ENCODE measurements at places on chromosomes 12 and 14.

- no peak for DNase-seq
These were observed 54.0 kb upstream of the ELK3 start for GRCh38 chr12:96140174-96140573.

DNA sequence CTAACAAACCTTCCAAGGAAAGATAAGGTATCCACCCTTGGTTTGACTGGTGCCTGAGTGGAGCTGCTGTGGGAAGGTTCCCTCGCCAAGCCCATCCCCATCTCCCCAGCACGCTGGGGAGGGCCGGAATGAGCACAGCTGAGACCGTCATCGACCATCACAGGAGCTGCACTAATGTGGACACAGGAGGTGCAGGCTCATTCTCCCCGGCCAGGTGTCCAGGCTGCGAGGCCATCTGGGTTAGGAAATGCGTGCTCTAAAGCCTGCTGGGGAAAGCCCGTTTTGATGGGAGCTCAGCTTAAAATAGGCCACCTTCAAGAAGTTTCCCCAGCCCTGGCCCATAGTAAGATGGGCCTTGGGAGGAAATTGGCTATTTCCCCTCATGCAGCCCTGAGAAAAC, 35.2 kb upstream of the FOXN3 start:
- no peak for DNase-seq

- DNase-seq, result no peak
These were observed 919 bp downstream of the PSMA3 start for GRCh38 chr14:58245562-58245961.

DNA sequence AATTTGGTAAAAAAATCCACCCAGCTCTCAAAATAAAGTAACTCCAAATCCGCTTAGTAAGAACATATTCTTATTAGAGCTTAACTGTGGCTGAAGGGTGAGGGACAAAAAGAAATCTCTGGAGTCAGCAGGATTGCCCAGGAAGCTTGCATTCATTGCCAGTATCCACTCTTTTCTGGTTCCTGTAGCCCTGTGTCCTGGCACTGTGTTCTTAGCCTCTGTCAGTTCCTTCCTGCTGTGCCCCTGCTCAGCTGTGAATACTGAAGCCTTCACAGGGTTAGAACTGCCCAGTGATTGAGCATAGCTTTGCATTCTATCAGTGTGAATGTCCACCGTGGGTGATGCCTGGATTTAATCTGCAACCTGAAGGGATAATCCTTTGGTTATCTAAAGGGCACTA, 266.9 kb upstream of the PELI2 start:
- DNase-seq, result no peak

- DNase-seq, result no peak
These were observed 33.0 kb downstream of the BHLHE41 start for GRCh38 chr12:26091822-26092221.

- no peak for DNase-seq
These were observed 283 bp downstream of the LMO3 start for GRCh38 chr12:16605642-16606116.

DNA sequence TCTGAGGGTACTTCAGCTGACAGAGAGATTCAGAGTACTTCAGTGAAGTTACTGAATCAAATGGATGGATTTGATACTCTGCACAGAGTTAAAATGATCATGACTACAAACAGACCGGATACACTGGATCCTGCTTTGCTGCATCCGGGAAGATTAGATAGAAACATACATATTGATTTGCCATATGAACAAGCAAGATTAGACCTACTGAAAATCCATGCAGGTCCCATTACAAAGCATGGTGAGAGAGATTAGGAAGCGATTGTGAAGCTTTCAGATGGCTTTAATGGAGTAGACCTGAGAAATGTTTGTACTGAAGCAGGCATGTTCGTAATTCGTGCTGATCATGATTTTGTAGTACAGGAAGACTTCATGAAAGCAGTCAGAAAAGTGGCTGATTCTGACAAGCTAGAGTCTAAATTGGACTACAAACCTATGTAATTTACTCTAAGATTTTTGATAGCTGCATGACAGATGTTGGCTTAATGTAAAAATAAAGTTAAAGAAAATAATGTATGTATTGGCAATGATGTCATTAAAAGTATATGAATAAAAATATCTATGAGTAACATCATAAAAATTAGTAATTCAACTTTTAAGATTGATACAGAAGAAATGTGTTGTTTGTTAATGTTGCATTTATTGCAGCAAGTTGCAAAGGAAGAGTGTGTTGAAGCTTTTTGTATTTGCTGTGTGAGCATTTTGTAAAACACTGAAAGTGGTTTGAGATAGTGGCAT, 136.1 kb upstream of the RAP1B start:
- no peak for DNase-seq

DNA sequence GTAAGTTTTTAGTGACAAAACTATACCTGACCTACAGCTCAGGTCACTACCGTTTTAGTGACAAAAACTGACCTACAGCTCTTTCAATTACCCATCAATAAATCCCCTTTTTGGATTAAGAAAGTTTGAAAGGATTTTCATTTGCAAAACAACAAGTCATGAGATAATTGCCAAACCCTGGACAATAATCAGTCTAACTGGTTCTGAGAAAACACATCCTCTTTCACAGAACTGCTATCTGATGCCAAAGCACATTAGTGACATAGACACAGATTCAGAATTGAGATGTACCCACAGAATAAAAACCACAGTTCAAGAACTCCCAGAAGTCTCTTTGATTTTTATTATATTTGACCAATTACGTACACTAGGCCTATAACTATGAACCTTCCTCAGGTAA, 126.0 kb upstream of the COCH start:
- DNase-seq, result peak; percentile 6

DNA sequence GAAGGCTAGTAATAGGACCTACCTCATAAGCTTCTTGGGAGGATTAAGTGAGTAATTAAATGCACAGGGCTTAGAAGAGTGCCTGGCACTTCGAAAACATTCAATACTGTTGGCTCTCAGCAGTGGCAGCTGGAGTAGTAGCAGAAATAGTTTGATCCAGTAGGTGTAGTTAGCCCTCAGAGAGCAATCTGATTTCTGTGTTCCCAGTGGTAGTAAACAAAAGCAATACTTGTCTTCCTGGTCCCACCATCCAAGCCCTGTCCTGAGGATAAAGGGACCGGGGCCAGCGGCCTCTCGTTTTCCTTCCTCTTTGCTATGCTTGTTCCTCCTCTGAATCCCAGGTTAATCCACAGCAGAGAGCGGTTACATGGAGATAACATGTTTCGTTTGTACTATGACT, 131.6 kb downstream of the SAMD4A start:
- no peak for DNase-seq

DNA sequence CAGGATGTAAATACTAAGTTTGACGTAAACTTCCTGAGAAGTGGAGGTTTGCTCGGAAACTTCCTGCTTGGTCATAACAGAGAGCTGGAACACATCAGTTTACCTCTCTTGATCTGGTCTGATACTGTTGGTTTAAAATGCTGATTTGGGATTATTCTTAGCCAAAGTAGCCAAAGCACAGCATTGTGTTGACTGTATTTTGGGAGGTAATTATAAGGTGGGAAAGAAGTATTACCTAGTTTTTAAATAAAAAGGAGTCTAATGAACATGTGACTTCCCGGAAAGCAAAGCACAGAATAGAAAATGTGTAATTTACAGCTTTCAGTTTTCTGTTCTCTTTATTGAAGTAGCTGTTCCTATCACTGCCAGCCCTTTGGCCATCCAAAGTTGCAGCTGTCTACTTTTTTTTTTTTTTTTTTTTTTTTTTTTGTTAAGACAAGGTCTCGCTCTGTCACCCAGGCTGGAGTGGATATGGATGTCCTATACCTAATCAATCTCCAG, 52.2 kb upstream of the SRP54 start:
- DNase-seq, result no peak

DNA sequence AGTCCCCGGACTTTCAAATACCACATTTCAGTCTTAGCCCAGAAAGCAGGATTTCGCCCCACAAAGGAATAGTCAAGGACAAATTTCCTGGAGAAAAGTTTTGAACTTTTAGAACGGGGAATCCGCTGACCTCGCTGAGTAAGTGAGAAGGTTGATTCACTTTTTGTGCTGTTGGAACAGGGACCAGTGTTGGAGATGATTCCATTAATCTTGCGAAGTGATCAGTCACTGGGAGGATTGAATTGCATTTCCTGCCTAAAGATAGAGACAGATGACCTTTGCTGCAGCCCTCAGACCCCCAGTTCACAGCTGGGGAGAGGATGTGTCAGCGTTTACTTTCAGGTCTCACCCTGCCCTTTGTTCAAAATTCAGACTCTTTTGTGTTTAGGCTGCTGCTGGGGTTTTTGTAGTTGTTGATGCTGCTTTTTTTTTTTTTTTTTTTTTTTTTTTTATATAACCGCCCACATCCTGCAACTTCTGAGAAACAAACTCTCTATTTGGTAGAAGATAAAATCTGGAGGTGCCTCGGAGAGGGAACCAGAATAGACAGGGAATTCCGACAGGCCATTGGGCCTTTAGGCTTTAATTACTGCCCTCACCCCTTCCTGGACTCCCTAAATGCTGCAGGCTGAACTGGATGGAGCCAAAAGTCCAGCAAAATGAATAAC, 9.8 kb upstream of the KDM2B start:
- DNase-seq, result no peak

- DNase-seq, result no peak
These were observed 15.7 kb upstream of the KCNA1 start for GRCh38 chr12:4894019-4894418.

DNA sequence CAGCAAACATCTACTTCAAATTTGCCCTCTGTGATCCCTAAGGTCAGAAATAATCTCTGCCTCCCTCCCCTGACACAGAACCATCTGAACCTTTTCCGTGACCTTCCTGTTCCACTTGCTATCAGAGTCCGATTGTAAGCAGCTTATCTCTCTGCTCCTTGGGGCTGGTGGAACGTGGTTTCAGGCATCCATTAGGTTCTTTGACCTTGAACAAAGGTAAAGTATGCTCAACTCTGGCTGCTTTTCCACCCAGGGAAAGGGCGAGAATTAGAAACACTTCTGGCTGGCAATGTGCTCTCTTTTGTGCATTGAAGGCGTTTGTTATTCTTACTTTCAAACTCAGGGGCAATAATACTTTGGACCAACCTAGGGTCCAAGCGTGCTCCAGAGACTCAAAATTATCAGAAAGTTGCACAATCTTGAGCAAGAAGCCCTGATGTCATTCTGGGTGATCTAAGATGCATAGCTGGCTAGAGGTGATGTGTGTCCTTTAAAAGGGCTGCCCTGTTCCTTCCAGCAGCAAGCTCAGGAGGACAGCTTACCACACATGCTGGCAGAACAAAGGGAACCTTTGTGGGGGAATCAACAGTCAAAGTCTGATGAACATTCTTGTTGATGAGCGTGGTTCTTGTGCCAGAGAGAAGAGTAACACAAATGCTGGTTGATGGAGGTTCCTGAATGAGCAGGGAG, 29.8 kb downstream of the ADGRD1 start:
- peak; percentile 13 for DNase-seq

DNA sequence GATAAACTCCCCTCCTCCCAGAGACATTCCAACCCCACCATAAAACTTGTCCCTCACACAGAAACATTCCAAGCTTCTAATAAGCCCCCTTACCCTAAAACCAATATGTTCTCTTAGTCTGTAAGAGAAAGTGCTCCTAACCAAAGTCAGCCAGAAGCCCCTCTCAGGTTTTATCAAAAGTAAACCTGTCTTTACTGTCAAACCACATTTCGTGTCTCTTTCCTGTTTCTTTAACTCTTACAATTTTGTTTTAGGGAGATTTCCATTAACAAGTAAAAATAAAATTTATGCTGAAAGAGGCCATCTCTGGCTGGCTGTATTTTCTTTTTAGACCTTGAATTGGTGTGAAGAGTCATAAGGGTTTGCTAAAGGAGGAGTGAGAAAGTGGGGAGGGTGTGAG, 29.8 kb upstream of the CAPRIN2 start:
- DNase-seq, result no peak

- DNase-seq, result no peak
These were observed 36.3 kb downstream of the PLEKHG7 start for GRCh38 chr12:92739113-92739512.

- DNase-seq, result no peak
These were observed 48.2 kb upstream of the DYNC1H1 start for GRCh38 chr14:101915871-101916815.

DNA sequence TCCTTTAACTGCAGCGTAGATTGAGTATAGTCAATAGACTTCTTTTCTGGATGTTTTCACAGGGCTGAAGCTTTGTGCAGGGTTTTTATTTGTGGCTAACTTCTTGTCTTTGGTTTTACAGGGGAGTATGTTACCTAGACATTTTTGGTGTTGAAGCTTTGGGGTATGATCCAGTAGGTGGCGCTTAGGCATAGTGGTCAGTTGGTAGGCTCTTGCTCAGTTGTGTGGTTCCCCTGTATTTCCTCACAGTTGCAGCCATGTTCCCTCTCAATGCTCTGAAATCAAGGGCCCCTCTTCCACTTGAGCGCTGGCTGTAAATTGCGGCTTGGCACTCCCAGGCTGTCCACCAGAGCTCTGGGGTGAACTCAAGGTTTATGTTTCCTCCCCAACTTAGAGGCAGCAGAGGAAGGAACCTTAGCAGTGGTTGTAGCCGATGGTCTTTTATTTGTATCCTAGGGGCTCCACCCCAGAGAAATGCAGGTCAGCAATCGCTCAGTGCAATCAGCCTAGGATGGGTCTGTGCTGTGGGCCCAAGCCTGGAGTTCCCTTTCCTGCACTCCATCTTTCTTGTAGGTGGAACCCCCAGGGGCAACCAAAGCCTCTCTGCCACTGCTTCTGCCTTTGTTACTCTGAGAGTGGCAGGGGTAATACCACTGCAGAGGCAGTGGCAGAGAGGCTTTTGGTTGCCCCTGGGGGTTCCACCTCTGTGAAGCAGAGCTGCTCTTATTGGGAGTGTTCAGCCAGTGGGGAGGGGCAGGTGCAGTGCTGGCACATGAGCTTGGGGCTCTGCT, 55.1 kb downstream of the CMAS start:
- DNase-seq, result peak; percentile 74

DNA sequence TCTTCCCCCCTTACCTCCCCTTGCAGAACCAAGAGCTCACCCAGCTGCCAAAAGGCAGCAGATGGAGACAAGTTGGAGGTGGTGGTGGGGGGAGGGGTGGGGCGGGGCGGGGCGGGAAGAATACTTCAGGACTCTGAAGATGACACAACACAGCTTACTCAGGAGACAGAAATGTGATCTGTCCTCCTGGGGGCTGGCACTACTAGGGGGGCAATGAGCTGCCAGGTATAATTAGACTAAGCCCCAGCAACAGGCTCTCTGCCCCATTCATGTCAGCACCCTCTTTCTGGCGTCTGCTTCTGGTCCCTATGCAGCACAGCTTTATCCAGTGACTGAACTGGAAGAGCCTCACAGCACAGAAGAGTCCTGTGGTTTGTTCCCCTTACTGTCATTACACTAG, 407.0 kb downstream of the MED13L start:
- DNase-seq, result no peak

DNA sequence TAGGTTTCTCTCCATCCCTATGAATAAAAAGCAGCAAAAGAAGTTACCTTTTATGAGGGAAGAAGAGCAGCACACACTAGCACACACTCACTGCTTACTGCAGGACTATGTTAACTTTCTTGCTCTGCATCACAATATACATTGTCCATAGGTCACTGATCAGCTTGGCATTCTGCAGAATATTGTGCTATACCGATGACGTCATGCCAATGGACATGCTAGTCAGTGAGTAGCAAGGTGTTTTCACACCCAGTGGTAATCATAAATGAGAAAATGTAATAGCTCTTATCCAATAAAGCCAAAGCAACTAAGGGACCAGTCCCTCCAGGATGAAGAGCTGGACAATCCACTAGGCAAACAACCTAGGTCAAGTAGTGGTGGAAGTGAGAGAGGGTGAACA, 16.7 kb upstream of the ZDHHC17 start:
- no peak for DNase-seq

- DNase-seq, result peak; percentile 16
These were observed 18.0 kb downstream of the CLEC9A start for GRCh38 chr12:10048526-10048925.
